Sigmoid colon (tissue), 7 donors: ENCODE measurements at places on chromosomes 12 and 14. TPM values are rescaled to one million over a fixed set of nuclear protein-coding genes. Genes with fewer than 3 reads are reported as not detected.

CLEC6A gene
- not detected for total RNA-seq

OXA1L gene
- 106 TPM for total RNA-seq

- no peak for DNase-seq
Observed at GRCh38 chr14:49598189-49598484, 603 bp upstream of the LRR1 start.

HOXC9 gene
- total RNA-seq: not detected

PYGL gene
- total RNA-seq: 49.9 TPM

HOXC10 gene
- total RNA-seq: not detected

- no peak for DNase-seq
Observed at GRCh38 chr14:102644523-102644922, 52.1 kb downstream of the RCOR1 start.
